ENCODE measurements at places on chromosomes 1 and 21.

- no peak for DNase-seq
These were observed 1.2 kb upstream of the XPR1 start for GRCh38 chr1:180630408-180631193.

- no peak for DNase-seq
These were observed 21.9 kb downstream of the FAM3B start for GRCh38 chr21:41338455-41338854.

- no peak for DNase-seq
These were observed 13.0 kb upstream of the ZNF692 start for GRCh38 chr1:248871837-248872401.

GRCh38 chr1:208809876-208810275 is 565.7 kb upstream of the PLXNA2 start:
- DNase-seq: no peak

- no peak for DNase-seq
These were observed 184.3 kb downstream of the NEGR1 start for GRCh38 chr1:72097851-72098570.

Measured in central memory CD4-positive, alpha-beta T cell (primary cell).